ENCODE measurements at places on chromosomes 1 and 21.

GRCh38 chr1:172894349-172895049 lies 156.2 kb downstream of the TNFSF18 start:
- no peak for DNase-seq

GRCh38 chr1:993379-993995 lies 6.4 kb downstream of the HES4 start:
- no peak for DNase-seq

- no peak for DNase-seq
Measured at GRCh38 chr1:28200234-28200873, 23.9 kb upstream of the PTAFR start.

DNA sequence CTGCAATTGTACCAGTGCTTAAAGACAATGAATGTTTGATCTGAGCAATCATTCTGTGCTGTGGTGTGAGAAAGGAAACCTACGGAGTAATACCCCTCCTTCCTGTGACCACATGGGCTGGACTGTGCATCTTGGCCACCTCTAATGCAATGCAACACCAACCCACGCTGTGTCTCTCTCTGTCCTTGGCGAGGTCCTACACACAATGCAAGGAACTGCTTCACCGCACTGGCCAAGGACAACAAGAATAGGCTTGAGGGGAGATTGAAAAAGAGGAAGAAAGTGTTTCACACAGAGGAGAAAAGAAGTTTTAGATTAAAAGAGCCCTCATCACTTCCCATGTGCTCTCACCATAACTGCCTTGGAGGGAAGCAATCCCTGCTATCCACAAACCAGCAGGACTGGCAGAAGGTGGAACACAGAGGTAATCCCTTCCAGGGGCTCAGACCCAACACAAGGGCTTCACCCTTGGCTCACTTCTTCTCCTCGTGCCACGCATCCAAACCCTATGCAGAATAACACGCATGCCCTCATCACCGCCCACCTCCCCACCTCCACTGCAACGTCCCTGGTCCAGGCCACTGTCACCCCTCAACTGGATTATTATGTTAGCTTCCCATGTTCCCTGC lies 112.5 kb upstream of the ERG start:
- no peak for DNase-seq

GRCh38 chr21:41601573-41602368 lies 93.8 kb upstream of the TMPRSS2 start:
- DNase-seq = no peak

DNA sequence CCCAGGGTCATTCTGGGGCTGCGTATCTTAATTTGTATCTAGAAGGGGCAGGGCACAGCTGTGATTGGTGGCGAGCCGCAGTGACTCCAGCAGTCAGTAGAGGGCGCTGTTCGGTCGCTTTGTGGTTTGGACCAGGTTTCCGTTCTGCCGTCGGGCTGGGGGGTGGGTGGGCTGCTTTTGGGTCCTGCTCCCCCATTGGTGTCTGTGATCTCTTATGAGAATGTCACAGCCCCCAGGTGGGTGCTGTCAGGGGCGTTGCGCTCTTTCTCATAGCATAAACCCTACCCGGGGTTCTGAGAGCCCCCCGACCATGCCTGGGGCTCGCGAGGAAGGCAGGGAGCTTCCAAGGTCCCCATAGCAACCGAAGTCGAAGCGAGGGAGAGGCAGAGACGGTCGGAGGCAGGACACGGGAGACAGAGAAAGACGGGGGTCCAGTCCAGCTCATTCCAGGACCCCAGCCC lies 5.4 kb downstream of the TFF3 start:
- DNase-seq = peak; percentile 73

DNA sequence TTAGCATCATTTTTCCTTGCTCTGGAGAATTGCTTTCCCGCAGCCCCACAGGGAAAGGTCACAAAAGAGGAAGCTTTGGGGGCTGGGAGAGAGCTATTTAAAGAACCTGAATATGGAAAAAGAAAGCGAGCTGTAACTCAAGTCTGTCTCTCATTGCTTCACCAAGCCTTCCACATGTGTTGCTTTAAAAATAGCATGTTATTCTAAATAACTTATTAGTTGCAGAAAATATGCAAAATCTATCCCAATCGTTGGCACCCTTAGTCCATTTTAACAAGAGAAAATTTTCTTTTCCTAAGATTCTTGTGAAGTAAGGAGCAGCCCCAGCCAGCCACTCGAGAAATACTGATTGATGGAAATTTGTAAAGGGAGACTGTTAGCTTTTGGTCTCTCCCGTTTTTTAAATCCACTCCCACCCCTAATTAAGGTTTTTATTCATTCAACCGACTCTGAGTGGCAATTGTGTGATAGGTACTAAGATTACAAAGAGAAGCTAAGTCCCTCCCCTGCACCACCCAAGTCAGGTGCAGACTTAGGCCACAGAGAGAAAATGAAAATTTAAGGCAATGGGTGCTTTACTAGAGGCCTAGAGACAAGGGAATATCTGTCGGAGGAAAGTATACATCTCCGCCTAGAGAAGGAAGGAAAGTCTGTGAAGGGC lies 802 bp downstream of the CYP4X1 start:
- DNase-seq = no peak

DNA sequence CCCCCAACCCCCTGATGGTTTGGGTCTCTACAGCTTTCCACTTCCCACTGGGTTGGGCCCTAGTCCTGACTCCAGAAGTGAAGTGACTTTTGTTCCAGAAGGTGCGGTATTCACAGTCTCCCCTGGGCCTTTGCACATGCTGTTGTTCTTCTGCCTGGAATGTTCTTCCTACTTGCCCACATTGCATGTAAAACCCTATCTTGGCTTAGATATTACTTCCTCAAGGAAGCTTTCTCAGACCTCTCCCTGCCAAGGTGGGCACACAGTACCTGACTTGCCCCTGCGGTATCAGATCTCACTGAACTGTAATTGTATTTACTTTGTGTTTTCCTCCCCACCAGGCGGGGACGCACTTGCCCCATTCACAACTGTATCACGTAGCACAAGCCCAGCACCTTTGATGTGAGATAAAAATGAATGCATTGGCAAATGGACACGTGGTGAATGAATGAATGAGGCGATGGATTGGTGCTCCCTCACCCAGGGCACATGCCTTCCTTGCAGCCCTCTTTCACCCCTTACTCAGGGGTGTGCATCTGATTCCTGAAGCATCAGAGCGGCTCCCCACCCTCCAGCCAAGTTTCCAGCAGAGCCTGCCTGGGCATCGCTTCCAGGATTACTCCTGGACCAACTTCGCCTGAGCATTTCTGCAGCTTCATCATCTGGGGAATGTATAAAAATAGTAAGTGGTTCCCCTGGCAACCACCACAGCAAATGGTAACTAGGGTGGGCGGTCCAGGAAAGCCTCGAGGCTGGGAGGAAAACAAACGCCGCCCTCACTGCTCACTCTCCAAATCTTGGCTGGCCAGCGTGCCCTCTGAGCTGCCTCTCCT lies 19.8 kb downstream of the NENF start:
- no peak for DNase-seq

GRCh38 chr1:44031252-44032169 lies at the start of gene SLC6A9:
Gene SLC6A9, minus strand, starts transcription at chr1:44031462. Its CDS starts 7,185 bp downstream, at chr1:44024277.
- peak; percentile 46 for DNase-seq

GRCh38 chr21:43812139-43812821 lies 22.9 kb downstream of the RRP1 start:
- DNase-seq = no peak

- no peak for DNase-seq
Measured at GRCh38 chr21:34280959-34281358, 82.8 kb upstream of the KCNE2 start.

- no peak for DNase-seq
Measured at GRCh38 chr1:219580009-219580676, 32.8 kb downstream of the ZC3H11B start.

DNA sequence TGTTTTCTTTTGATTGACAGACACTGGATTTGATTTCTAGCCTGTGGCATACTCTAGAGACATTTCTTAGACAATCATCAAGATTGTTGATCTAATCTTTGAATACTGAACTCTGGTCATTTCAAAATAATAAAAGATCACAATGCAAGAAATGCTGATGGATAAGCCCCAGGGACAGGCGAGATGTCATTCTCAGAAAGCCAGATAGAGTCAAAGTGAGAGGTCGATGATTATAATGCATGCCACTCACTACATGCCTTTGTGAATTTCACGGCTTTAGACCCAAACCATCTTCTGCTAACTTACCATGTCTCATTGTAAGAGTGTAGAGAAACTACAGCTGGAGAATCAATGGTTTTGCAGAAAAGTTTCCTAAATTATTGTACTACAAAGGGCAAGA lies 257.1 kb downstream of the DYRK1A start:
- DNase-seq = no peak

GRCh38 chr1:29551123-29551936 lies 315.0 kb downstream of the PTPRU start:
- no peak for DNase-seq
